ENCODE measurements at places on chromosomes 2 and 18.

GRCh38 chr2:75561566-75562512 lies 1.1 kb upstream of the EVA1A start:
- no peak for DNase-seq

DNA sequence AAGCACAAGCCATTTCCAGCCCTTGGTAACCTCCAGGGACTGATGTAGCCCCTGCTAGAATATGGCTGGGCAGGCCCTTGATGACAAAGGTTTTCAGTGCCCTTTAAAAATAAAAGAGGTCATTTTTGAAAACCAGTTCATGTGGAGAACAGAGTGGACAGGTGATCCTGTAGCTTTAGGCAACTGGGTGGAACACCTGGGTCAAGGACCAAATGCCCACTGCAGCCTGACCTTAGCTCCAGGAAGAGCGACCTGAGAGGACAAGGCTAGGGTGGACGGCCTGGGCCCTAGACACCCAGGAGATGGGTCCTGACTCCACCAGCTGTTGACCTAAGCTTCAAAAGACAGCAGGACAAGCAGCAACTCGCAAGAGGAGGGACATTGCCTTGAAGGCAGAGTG lies 116.6 kb downstream of the LIPG start:
- DNase-seq, result no peak

DNA sequence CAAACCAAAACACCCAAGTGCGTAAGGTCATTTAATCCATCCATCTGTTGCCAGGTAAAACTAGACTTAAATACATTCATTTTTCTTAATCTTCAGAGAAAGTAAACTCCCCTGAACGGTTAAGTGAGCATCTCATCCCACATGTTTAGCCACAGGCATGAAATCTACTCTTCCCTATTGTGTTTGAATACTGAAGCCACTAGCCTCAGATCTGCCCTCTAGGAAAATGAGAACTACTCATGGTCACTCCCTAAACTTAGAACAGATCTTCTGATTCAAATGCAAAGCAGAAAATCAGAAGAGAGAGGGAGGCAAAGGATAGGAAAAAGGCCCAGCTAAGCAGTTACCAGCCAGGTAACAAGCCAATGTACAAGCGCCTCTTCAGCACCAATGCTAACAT lies 7.1 kb downstream of the TMEM247 start:
- no peak for DNase-seq

DNA sequence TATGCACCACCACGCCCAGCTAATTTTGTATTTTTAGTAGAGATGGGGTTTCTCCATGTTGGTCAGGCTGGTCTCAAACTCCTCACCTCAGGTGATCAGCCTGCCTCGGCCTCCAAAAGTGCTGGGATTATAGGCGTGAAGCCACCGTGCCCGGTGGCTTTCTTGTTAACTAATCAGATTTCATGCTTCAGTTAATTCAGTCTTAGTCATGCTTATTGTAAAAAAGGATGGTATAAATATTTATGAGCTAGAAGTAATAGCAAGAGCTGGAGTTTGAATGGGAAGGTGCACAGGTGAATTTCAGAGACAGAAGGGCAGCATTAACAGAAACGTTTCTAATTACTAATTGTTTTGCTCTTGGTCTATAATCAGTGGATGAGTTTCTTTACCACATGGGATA lies 10.3 kb downstream of the GEMIN6 start:
- no peak for DNase-seq

DNA sequence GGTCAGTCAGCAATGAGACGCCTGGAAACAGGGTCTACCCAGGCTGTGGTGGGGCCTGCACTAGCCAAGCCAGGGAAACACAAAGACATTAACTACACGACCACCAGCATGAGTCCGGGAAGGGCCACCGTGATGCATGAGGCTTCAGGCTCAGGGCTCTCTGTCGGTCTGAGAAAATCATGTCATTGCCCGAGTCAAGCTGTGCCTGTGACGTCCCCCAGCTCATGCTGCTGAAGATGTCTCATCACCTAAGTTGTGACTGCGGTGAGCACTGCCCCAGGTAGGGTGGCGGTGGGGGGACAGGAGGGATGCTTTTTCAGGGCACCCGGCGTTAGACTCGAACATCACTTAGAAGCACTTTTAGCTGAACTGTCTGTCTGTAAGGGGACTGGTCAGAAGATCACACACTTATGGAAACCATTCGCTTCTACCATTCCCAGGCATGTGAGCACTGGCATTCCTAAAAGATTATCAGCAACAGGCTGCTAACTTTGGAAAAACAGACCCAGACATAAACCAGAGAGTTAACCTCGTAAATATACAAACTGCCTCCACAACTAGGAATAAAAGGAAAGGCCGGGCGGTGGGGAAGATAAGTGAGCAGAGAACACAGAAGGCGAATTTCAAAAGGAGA lies 234.5 kb downstream of the HDAC4 start:
- no peak for DNase-seq

GRCh38 chr18:45686891-45687611 lies 36.9 kb upstream of the SLC14A1 start:
- peak; percentile 74 for DNase-seq

GRCh38 chr2:147888680-147889079 lies 43.9 kb downstream of the ACVR2A start:
- DNase-seq, result no peak

DNA sequence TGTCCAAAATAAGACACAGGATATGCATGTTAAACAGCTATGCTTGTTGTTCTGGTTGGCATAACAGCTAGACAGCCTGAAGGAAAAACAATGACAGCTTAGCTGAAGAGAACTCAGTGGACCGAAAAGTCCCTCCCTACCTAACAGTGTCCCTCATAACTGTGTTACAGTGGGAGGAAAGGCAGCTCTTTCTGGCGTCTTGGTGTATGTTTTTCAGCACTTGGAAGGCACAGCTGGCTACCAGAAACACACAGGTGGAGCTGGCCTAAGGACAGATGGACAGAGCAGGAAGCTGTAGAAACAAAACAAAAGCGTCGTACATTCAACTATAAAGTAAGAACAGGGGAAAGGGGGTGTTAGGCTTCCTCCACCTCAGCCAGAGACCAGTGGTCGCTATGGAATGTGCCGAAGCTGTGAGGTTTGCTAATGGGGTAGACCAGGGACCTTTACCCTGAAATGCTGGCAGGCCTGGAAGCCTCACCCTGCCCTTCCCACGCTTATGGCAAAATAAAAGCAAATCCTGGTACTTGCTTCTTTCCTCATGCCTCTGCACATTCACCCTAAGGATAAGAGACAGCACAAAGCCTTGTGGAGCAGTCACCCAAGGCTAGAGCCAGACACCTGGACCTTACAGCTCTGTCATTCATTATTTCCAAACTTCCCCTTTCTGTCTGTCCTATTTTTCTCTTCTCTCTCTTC lies 103.5 kb upstream of the TRIB2 start:
- DNase-seq, result no peak

DNA sequence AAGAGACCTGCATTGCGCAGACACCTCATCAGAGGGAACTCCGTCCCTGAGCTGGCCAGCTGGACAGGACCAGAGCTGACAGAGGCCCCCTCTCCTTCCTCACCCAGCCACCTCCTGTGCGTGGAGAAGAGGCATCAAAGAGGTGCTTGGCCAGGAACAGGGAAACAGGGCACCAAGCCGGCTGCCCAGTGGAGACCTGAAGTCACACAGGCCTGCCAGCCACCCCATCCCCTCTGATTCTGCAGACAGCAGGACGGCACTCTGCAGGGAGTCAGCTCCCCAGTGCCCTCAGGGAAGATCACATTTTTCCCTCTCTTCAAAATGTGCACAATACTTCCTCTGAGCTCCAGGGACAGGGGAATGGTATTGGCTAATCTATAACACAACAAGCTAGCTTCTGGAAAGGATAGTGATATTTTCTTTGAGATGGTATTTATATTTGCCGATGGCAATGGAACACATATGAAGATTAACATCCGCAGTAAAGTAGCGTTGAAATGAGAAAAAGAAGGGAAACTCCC lies 30.5 kb downstream of the SLC1A4 start:
- DNase-seq, result no peak

DNA sequence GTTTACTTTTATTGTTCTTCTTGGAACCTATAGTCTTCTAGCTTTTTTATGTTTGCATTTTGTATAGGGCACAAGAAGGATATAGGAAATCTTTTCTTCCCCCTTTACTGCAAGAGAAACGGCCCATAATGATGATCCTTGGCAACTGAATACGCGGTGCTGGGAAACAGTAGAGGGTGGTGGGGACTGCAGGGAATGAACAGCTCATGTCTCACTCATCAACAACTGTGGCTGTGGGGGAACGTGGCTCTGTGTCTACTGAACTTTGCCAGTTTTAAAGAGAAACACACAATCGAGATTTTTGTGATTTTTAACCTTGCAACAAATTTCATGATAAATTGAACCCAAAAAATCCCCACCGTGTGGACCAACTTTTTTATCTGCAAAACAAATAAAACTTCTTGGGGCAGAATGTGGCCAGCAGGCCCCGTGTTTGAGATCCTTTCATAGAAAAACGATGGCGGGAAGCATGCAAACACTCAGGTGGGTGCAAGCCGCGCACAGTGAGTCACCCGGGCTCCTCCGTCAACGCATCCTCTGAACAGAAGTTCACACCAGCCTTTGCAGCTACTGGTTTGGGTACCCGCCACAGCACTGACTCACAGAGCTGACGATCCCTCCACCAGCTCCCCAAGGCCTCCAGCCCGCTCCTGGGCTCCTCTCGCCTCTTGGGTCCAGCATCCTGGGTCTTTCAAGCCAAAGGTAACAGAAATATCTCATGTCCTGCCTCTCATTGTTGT lies 149.3 kb downstream of the COL6A3 start:
- no peak for DNase-seq

DNA sequence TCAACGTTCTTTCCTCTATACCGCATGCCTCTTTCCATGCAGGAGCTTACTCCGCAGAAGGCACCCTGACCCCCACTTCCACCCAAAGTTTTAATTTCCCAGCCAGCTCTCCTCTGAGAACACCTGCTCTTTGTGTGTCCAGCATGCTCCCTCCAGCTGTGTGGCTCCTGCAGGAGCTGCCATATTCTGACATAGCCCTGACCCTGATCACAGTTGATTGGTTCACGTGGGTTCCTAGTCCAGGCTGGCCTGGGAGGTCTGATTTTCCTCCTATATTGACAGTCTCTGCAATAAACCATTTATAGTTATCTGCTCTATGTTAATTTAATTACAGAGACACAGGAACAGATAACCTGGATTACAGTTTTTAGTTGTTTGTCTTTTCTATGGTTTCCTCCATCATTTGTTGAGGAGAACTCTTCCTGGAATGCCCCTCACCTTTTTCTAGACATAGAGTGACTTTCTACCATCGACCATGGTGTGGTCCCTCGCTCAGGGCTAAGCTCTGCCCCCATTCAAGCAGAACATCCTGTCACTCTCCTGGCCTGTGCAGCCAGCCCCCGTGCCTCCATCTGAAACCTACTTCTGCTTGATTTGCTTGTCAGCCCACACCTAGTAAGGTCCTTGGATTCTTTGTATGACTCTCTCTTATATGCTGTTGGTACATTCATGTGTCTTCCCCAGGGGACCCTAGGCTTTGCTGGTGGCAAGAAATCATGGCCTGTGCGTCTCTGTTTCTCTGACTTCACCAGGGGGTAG lies 231.5 kb downstream of the LPIN1 start:
- no peak for DNase-seq

GRCh38 chr2:157257312-157258252 lies at the start of gene GALNT5:
Gene GALNT5 (plus strand): TSS chr2:157257705. CDS start chr2:157258083, 378 bp downstream.
- DNase-seq, result no peak

- no peak for DNase-seq
Observed at GRCh38 chr2:232889876-232890401, 19.9 kb downstream of the SNORC start.

- DNase-seq, result peak; percentile 52
Observed at GRCh38 chr18:74499633-74500032, 3.5 kb downstream of the CNDP2 start.

DNA sequence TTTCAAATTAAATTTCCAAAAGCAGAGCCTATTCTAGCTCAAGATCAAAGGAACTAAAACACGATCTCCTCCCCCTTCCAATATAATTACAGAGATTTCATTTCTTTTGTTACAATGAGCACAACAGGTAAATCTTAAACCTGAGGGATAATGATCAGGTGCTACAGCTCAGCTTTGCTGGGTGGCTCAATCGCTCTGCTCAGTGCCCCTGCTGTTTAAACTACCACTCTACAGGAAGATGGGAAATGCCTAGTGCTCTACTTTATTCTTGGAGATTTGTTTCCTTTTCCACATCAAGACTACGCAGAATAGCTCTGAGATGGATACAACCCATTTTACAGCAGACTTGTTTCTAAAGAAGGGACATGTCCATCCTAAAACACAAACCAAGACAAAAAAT lies 162.3 kb downstream of the TCF4 start:
- DNase-seq, result no peak

DNA sequence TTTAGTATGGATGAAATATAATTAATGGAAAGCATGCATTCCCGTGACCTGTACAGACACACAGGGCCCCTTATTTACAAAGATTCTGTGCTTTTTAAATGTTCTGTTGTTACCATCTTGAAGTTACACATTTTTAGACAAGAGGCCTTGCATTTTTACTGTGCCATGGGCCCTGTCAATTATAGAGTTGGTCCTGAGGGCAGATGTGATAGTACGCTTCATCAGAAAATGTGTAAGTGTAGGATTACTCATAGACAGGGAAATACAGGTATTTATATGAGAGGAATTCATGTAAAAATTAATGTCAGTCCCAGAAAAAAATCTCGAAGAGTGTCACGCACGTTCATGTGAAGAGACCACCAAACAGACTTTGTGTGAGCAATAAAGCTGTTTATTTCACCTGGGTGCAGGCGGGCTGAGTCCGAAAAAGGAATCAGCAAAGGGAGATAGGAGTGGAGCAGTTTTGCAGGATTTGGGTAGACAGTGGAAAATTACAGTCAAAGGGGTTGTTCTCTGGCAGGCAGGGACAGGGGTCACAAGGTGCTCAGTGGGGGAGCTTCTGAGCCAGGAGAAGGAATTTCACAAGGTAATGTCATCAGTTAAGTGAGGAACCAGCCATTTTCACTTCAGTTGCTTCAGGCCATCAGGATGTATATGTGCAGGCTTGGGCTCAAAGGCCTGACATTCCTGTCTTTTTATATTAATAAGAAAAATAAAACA lies 12.2 kb upstream of the ALPK2 start:
- DNase-seq, result no peak

- no peak for DNase-seq
Observed at GRCh38 chr18:79927607-79928562, 23.6 kb downstream of the SLC66A2 start.

GRCh38 chr2:98050070-98050469 lies 36.9 kb upstream of the VWA3B start:
- no peak for DNase-seq

DNA sequence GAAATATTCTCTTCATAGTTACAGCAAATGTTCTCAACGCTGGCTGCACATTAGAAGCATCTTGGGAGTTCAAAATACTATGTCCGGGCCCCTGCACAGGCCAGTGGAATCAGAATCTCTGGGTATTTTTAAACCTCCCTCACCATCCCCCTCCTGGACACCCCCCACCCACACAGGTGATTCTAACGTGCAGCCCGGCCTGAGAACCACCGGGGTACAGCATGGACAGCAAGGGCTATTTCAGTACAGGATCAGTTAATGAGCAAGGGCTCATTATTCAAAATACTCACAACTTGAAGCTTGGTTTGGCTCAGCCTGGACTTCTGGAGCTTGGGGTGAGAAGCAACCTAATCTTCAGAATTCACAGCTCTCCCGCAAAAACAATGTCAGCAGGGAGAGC lies 31.4 kb downstream of the INO80C start:
- no peak for DNase-seq

GRCh38 chr2:220981926-220982325 lies 590.2 kb downstream of the EPHA4 start:
- no peak for DNase-seq

GRCh38 chr2:144570566-144570965 lies 50.6 kb upstream of the ZEB2 start:
- peak; percentile 20 for DNase-seq

GRCh38 chr18:3110034-3110752 lies 97.2 kb upstream of the LPIN2 start:
- no peak for DNase-seq

- DNase-seq, result no peak
Observed at GRCh38 chr2:238075397-238075796, 14.6 kb downstream of the SCLY start.
